ENCODE measurements at places on chromosomes 3 and 15.

GRCh38 chr3:131535596-131535995 lies 32.8 kb upstream of the MRPL3 start:
- no peak for DNase-seq

GRCh38 chr3:172107403-172107802 lies 68.0 kb downstream of the FNDC3B start:
- DNase-seq: no peak

GRCh38 chr3:18740631-18741583 lies 315.8 kb upstream of the SATB1 start:
- peak; percentile 78 for DNase-seq

DNA sequence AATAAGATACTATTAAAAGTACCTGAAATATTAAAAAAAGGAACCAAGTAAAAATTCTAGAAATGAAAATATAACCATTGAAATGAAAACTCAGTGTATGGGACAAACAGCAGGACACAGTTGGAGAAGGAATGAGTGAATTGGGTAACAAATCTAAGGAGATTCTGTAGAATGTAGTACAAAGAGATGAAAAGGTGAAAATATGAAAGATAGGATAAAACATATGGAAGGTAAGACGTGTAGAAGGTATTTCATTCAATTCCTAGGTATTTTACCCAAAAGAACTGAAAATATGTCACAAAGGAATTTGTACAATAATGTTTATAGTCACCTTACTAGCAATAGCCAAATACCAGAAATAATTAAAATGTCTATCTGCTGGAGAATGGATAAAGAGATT lies 82.9 kb upstream of the CCNL1 start:
- DNase-seq: no peak

GRCh38 chr15:40985541-40986330 lies 32.5 kb downstream of the CHAC1 start:
- no peak for DNase-seq

GRCh38 chr3:190531406-190531805 lies 17.5 kb downstream of the IL1RAP start:
- DNase-seq: no peak

- DNase-seq: no peak
Measured at GRCh38 chr3:68121287-68121686, 466.9 kb upstream of the SUCLG2 start.

GRCh38 chr15:88898736-88899135 lies 3.4 kb upstream of the HAPLN3 start:
- no peak for DNase-seq

DNA sequence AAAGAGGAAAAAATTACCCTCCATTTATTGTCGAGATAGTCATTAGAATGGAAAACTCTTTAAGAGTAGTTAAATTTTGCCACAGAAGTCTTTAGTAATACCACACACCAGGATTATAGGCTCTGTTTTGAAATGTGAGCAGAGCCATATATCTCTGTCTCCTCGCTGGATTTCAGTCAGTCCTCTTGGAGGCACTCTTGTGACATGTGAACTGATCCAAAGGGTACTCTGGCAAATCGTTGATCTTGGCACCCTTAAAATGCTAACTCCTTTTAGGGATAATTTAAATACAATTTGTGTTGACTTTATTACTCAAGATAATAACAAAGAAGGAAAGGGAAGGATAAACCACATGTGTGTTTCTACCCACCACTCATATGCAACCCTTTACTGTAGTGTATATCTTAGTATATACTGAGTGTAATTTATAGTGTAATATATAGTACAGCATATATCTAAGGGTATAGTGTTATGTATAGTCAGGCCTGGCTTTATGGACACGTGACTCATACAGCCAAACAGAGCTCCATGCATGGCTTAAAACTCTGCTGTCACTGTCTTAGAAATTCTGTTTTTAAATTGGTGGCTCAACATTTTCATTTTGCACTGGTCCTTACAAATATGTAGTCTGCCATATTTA lies 12.3 kb upstream of the KPNA4 start:
- no peak for DNase-seq

DNA sequence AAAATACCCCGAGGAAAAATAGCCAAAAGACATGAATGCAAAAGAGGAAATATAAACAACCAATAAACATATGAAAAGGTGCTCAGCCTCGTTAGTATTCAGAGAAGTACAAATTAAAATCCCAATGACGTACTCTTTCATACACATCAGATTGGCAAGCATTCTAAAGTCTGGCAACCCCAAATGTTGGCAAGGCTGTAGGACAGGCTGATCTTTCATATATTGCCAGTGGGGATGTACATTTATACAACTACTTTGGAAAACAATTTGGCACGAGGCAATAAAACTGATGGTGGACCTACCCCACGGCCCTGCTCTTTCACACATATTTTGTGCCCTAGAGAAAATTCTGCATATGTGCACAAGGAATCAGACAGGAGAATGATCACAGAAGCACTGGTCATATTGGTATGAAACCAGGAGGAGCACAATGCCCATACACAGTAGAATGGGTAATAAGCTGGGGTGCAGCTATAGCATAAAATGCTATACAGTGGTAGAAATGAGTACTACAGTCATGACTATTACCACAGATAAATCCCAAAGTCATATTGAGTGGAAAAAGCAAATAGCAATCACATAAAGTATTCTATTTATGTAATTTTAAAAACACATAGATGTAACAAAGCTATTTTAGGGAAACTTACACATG lies 176.0 kb upstream of the SLC24A5 start:
- DNase-seq: no peak

GRCh38 chr3:98702166-98702565 lies 61.0 kb upstream of the ST3GAL6 start:
- DNase-seq: no peak

DNA sequence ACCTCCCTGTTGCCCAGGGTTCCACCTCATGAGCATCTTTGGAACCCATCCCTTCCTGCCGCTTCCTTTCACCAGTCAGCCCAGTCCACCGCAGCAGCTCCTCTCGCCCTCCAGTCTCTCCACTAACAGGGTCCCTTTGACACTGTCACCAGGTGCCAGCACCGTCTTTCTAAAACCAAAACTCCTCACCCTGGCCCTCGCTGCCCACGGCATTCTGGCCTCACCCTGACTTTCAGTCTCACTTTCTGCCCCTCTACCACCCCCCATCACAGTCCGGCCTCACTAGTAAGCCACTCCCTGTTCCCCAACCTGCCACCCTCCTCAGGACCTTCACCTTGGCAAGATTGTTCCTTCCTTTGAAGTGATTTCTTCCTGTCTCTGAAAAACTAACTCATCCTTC lies 4.2 kb downstream of the PPCDC start:
- DNase-seq: no peak

- DNase-seq: no peak
Measured at GRCh38 chr3:179713643-179714090, 60.8 kb downstream of the USP13 start.

DNA sequence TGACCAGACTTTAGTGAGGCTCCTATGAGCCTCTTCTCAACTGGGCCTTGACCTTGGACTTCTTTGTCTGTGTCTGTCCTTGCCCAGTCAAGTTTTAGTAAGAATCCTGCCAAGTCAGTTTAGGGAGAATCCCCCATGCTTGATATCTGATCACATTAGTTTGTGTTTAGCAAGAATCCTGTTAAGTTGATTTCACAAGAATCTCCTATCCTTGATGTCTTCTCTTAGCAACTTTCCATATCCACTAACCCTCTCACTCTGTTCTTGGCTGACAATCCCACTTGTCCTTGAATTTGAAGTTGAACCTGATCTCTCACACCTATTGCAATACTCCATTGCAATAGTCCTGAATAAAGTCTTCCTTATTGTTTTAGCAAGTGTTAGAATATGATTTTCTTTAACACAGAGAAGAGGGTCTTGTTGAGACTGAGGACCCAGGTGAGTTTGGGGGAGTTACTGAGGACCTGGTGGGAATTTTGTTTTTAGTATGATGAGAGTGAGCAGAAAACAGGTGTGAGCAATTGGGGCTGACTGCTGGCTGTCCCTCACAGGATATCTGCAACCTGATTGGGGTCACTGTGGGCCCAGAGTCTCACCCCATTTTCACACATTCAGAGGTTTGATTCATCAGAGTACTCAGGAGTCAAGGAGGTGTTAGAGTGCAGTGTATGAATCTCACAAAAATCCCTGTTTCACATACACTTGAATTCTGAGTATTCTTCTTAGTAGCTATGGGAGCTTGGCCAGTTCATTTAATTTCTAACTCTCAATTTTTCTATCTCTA lies 39.9 kb upstream of the TNFAIP8L3 start:
- DNase-seq: no peak

- no peak for DNase-seq
Measured at GRCh38 chr3:182349951-182350517, 443.3 kb upstream of the ATP11B start.

- peak; percentile 68 for DNase-seq
Measured at GRCh38 chr15:57340682-57341259, 35.5 kb upstream of the CGNL1 start.

GRCh38 chr3:12608376-12608775 lies 51.5 kb downstream of the MKRN2 start:
- DNase-seq: no peak

DNA sequence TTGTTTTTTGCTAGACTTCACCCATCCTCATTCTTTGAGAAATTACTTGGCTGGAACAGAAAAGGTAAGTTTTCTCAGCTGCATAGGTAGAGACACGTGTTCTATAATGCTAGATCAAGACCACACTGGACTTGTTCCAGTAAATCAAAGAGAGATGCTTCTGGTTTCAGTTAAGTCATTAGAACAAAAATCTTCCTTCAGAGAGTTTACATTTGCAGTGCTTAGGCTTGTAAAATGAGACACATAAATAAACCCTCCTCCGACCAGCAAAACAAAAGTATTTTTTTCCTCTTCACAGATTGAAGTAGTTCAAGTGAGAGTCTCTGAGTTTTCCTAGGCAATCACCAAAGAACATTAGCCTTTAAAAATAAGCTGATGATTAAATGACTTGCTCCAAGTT lies 87.3 kb upstream of the PROK2 start:
- DNase-seq: no peak

- DNase-seq: no peak
Measured at GRCh38 chr3:115548611-115549010, 74.7 kb upstream of the GAP43 start.

DNA sequence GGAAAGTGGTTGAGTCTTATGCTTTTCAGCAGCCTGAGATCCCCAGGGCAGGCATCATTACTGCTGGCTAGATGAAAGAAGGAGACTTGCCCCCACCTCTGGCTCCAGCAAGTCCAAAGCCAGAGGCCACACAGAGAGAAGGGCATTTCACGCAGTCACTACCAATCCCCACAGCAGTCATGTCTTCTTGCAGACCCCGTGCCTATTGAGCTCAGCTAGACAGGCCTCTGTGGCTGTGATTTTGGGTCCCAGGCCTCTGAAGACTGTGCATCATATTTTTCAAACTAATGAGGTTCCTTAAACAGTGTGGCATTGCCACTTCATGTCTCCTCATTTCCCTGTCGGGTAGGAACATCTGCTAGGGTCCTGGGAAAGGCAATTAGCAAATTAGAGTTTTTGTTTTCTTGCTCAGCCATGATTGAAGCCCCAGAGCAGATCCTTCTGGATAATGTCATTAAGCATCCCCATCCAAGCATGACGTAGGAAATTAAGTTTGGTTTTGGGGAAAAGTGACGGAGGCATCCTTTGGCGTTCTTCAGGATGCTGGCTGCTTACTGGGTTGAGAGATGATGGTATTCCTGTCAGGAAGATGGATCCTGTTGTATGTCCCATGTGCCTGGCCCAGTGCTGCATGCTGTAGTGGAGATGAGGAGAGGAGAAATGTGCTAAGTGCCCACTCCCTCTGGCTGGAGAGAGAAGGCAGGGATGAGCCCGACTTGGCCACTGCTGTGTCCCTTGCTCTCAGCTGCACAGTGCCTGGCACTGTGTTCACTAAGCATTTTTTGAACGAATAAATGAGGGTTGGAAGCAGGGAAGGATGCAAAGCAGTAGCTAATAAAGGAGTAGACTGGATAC lies 7.0 kb downstream of the SPSB4 start:
- no peak for DNase-seq

DNA sequence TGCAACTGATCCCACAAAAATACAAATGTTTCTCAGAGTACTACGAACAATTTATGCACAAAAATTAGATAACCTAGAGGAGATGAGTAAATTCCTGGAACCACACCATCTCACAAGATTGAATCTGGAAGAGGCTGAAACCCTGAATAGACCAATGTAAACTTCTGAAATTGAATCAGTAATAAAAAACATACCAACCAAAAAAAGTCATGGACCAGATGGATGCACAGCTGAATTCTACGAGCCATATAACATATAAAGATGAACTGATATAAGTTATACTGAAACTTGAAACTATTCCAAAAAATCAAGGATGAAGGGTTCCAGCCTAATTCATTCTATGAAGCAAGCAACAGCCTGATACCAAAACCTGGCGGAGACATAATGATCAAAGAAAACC lies 336.3 kb downstream of the PYDC2 start:
- no peak for DNase-seq

- DNase-seq: peak; percentile 64
Measured at GRCh38 chr3:127215714-127216414, 22.9 kb downstream of the PRR23E start.

GRCh38 chr15:24862726-24863521 lies 91.9 kb upstream of the SNRPN start:
- no peak for DNase-seq

- DNase-seq: peak; percentile 53
Measured at GRCh38 chr3:20225769-20226168, 39.8 kb upstream of the SGO1 start.

All from Kasumi-1 (cell line).